ENCODE measurements at places on chromosomes 7 and 10.

- DNase-seq: peak; percentile 20
Measured at GRCh38 chr7:91657483-91658071, 222.9 kb downstream of the MTERF1 start.

DNA sequence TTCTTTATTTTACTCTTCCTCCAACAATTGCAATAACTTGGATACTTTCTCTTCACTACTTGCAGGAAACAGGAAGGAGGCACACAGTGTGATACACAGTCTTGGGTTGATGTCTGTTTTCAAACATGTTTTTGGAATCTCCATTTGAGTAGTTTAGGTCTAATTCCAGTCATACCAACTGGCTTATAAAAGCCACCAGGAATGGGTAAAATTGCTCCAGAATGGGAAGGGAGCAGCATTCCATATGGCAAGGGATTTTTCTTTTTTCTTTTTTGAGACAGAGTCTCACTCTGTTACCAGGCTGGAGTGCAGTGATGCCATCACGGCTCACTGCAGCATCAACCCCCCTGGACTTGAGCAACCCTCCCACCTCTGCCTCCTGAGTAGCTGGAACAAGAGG lies 545.1 kb upstream of the GALNT17 start:
- no peak for DNase-seq

GRCh38 chr10:24528946-24529345 lies 194.7 kb downstream of the ARHGAP21 start:
- no peak for DNase-seq

DNA sequence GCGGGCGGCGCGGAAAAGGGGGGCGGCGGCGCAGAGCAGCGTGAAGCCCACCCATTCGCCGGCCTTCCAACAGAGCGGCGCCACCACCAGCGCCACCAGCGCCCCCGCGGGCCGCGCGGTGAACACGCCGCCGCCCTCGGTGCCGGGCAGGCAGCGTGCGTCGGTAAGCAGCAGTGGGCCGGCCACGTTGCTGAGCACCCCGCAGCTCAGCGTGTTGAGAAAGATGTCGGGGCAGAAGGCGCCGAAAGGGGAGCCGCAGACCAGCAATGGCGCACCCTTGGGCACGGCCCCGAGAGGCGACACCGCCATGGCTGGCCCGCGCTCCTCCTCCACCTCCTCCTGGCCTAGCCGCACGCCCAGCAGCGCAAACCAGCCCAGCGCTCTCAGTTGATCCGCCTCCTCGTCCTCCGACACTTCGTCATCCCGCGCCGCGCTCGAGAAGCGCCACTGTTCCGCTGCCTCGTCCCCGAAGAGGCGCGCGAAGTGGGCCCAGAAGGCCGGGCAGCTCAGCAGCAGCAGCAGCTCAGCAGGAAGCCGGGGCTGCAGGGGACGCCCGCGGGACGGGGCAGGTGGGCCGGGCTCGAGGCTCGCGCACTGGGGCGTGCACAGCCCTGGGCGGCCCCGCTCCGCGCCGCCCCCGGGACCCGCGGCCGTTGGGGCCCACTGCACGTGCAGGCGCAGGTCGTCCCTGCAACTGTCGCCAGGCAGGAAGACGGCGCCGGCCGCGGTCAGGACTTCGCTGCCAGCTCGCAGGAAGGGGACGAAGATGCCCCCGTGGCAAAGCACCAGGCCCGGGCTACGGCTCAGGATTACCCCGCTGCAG lies 623 bp downstream of the TYSND1 start:
- no peak for DNase-seq

GRCh38 chr7:36054637-36055036 lies 98.4 kb upstream of the EEPD1 start:
- no peak for DNase-seq

GRCh38 chr7:106216517-106216922 lies 68.3 kb downstream of the NAMPT start:
- DNase-seq: no peak

DNA sequence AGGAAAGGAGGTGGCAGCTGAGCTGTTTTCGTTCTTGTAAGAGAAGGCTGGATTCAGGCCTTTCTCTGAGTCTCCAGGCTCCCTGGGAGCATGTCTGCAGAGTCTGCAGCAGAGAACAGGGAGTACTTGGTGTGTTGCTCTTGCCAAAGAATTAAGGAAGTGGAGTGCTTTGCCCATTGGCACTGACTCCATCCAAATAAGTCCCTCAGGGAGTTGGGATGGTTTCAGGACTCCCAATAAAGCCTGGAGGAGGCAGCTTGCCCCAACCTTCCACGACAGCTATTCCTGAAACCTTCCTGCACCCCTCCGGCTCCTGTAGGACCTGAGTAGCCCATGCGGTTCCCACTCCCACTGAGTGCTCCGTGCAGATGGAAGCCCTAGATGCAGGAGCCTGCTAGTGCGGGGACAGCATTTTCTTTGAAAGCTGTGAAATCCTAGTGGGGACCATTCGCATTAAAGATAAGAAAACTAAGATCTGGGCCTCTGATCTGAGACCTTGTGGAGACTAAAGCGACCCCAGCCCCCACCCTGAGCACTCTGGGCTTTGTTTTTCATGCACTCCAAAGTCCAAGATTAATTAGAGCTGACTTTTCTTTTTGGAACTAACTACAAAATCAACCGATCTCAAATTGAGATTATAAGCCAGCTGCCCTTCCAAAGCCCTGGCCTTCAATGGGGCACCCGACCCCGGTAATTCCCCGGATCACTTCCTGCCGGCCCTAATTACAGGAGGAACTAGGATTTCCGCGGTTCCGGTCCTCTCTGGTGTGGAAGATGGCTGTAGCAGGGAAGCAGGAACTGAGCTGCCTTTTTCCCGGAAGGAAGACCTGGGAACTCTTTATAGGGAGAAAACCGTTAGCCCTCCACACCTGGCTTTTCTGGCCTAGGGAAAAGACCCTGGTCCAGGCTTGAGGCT lies 110.2 kb downstream of the COL13A1 start:
- no peak for DNase-seq

DNA sequence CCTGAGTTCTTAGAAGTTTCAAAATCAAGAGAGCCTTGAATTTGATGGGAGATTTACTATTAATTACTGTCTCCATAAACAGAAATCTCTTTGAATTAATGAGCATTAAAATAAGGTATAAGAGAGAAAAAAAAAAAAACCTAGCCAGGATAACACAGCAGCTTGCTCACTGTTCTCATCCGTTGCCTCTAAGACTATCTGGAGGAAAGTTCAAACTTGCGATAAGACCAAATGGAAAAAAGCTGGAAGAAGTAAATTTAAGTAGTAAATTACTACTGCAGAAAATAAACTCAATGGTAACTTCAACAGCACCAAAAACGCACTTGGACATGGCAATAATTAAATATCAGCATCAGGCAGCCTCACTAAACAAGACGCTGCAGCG lies 36.7 kb downstream of the GNA12 start:
- no peak for DNase-seq

DNA sequence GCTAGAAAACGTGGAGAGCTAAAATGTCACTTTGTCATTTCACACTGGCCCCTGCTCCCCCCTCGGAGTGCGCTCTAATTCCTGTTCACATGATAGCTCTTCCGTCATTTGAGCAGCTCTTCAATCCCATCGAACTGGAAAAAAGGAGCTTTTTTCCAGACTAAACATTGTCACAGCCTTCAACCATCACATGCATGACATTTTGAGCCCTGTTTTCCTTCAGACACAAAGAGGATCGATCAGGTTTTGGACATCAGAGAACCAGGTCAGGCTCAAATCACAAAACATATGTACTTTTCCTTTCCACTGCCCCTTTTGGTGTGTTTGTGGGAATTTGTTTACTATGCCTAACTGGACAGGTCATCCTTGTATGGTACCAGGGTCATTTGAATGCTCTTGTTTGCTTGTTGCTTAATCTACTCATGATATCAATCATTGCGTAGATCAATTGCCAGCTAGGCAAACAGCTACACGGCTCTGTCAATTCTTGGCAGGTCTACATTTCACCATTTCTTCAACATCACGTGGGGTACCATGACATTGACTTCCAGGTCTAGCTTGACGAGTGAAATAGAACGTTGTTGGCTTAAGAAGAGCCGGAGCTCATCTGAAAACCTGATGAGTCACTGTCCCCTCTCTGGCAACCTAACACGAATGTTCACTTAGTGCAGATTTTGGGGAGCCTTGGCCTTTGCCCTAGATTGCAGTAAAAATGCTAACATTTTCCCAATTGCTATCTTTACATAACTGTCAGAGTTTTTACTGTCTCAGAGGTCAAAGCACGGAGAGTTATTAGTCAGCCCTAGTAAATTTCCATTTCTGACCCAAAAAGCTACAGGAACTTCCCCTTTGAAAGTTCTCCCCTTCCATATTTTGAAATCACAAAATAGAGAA lies 87.3 kb downstream of the LYZL2 start:
- no peak for DNase-seq

- DNase-seq: no peak
Measured at GRCh38 chr10:385571-386300, 250.5 kb downstream of the ZMYND11 start.

DNA sequence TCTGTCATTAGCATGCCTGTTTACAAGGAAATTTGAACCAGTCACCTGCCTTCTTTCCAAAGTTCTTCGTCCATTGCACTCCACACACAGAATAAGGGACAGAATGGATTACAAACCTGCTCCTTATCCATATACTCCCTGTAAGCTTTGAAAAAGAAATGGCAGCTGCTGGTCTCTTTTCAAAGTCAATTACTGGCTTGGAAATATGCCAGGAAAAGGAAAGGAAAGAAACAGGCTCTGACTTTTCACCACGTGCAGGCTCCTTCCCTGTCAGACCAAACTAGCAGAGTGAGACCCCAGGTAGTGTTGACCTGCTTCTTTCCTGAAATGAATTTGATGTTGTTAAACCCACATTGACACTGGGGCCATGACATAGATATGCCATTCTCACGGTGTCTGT lies 84.5 kb downstream of the LHFPL3 start:
- no peak for DNase-seq

DNA sequence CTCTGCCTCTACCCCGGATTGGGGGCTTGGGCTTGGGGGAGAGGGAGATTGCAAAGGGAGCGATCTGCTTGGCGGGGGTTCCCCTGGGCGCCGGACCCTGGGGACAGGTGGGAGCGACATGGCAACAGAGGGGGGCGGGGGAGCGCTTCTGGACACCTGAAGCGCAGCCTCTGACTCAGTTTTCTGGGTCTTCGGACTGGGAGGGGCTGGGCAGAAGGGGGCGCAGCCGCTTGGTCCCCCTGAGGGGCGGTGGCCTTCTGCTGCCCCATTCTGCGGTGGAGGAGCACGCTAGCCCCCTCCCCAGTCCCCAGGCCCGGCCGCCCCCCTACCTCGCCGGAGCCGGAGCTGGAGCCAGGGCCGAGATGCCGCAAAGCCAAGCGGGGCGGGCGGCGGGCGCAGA lies 380 bp downstream of the NAT16 start:
- no peak for DNase-seq

DNA sequence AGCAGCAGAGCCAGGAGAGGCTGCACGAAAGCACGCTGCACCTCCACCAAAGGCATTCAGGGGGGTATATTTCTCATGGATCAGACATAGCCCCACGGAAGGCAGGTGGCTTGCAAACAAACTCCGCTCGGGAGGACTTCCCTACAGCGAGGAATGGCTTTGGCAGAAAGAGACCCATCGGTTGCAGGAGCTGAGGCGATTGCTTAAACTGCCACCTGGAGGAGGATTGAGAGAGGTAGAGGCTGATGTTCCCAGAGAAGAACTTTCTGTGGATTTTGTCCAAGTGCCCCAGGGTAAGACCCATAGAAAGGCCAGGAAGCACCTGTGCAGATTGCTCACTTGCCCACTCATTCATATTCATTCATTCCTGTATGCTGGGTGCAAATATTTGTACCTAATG lies 89.1 kb downstream of the NEUROD6 start:
- DNase-seq: no peak

Measured in NT2/D1 (cell line).